Hypothalamus (tissue), 51 donors: ENCODE measurements at places on chromosomes 1 and 21.

GRCh38 chr1:235851939-235852338 is 14.8 kb downstream of the LYST start:
- DNase-seq, result no peak

GRCh38 chr1:174258148-174258550 is 98.8 kb downstream of the RABGAP1L start:
- peak; percentile 5 for DNase-seq

GRCh38 chr1:204909109-204909508 is 38.4 kb downstream of the NFASC start:
- no peak for DNase-seq

GRCh38 chr1:156157506-156157905 is 4.1 kb downstream of the SEMA4A start:
- DNase-seq, result no peak

GRCh38 chr21:41783476-41784180 is 16.8 kb upstream of the RIPK4 start:
- no peak for DNase-seq

- DNase-seq, result no peak
Measured at GRCh38 chr1:171884475-171884874, 43.2 kb downstream of the DNM3 start.

- DNase-seq, result no peak
Measured at GRCh38 chr1:41282679-41283317, 40.7 kb upstream of the SCMH1 start.

DNA sequence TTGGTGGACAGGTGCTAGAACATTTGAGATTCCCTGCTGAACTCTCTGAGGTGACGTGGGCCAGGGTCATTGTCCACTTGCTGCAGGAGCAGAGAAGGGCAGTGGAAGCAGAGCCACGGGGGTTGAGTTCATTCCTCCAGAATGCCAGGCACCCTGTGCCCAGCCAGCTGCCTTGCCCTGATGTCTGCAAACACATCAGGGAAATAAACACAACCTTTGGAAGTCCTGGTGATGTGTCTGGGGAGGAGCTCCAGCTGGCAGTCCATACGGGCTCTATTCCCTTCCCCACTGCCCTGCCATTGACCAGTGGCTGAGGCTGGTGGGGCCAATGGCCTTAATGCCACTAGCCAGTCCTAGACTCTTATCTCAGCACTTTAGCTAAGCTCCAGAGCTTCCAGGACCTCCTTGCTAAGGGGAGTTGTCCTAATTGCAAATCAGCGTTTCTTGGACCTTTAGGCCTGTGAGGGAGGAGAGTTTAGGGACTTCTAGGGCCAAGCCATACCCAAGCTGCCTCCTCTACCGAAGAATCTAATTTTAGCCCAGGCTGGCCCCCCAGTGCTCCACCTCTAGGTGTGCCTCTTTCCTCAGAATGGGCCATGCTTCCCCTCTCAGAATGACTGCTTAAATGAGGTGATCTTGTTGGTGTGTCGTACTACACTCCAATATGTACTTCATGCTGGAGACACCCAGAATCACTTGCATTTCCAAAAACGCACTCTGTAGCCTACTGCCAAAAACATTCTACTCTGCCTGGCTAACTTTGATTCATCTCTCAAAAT is 25.9 kb upstream of the MFSD2A start:
- DNase-seq, result no peak

- DNase-seq, result no peak
Measured at GRCh38 chr1:229434005-229434640, at the start of gene ACTA1. TSS of gene ACTA1 (minus strand) at chr1:229434094. CDS start at chr1:229433115, 979 bp downstream.

- DNase-seq, result no peak
Measured at GRCh38 chr1:167263819-167264464, 43.3 kb downstream of the POU2F1 start.

- no peak for DNase-seq
Measured at GRCh38 chr1:109292364-109292763, 9.4 kb upstream of the PSRC1 start.
